ENCODE measurements at places on chromosomes 5 and 9. TPM values are rescaled to one million over a fixed set of nuclear protein-coding genes. Genes with fewer than 3 reads are reported as not detected.

NELFB gene
- total RNA-seq: 63.4 TPM

GARNL3 gene
- total RNA-seq: 9.4 TPM

LCN6 gene
- total RNA-seq: not detected

FSD1L gene
- total RNA-seq: 23.2 TPM

CCNJL gene
- total RNA-seq: 0.08 TPM

C6 gene
- 0.45 TPM for total RNA-seq

Measured in GM12878 (cell line).